ENCODE measurements at places on chromosomes 3 and 15.

DNA sequence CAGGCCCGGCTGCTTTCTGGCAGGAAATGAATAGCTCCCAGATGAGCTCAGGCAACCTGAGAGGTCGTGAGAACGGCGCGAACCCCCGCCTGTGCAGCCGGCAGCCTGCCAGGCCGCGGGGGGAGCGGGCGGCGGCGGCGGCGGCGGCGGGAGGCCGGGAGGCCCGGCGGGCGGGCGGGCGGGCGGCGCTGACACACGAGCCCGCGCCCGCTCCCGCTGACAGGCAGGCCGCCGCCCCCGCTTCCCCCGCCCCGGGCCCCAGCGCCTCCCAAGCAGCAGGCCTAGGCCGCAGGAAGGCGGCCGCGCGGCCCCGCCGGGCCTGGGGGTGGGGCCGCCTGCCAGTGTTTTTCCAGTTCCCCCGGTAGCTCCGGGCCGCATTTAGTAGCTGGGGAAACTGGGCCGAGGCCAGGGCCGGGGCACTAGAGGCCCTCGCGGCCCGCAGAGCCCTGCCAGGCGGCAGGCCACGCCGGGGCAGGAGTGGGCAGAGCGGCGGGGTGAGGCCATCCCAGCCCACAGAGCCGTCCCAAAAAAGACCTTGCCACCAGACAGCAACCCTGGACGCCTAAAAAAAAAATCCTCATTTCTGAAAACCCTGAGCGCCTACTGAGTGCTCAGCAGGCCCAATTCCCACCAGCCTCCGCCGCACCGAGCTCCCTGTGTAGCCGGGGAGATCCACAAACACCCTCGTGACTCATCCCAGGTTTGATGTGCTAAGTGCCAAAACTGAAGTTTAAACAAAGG is 5.6 kb downstream of the HES1 start:
- DNase-seq = no peak

DNA sequence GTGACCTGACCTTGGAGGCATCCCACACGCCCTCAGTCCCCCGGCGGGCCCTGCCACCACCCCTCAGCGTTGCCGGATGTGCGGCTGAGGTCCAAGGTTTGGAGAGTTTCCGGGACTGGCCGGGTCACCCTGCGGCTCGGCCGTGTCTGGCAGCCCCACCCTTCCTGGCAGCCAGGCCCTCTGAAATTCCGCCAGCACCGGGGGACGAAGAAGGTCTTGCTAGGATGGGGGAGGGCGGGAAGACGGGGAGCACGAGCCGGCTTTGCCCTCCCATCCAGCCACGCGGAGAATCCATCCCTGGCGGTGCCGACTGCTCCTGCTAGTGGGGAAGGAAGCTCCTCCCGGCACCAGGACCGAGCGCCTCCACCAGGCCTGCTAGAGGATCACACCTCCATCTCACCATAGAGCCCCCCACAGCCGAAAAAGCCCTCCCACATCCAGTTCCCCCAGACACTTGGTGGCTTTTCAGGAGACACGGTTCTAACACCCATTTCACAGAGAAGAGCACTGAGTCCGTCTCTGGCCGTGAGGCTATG is 81.5 kb downstream of the CPN2 start:
- DNase-seq = no peak

DNA sequence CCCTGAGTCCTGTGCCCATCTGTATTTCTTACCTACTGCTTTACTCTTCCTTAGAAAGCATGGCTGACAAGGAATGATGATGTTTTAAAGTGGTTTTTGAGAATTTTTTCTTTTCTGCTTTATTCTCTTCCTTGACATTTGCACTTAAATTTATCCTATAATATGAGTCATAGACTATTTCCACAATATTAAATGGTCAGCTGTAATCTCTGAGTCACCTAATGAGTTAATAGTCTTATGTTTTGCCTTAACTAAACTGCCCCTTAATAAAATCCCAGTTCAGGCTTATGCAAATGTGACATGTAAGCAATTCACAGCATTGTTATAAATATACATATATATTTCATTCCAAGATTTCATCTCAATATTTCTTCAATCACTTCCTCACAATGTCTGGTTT is 23.8 kb downstream of the MEIS2 start:
- no peak for DNase-seq

DNA sequence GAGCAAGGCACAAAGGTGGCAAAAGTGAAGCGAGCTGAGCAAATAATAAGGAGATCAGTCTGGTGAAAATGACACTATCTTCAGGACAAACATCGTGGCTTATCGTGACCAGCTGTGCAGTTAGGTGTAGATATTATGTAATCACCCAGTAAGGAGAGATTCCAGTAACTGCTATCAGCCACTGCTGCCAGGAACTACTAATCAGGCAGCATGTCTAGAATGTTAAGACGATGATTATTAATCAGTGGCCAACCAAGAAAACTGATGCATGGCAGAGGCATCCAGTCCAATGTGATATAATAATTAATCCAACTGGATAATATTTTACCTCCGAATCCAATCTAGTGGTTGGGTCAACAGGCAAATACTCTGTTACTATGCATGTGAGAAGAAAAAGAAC is 252.7 kb upstream of the ZPLD1 start:
- DNase-seq = no peak

DNA sequence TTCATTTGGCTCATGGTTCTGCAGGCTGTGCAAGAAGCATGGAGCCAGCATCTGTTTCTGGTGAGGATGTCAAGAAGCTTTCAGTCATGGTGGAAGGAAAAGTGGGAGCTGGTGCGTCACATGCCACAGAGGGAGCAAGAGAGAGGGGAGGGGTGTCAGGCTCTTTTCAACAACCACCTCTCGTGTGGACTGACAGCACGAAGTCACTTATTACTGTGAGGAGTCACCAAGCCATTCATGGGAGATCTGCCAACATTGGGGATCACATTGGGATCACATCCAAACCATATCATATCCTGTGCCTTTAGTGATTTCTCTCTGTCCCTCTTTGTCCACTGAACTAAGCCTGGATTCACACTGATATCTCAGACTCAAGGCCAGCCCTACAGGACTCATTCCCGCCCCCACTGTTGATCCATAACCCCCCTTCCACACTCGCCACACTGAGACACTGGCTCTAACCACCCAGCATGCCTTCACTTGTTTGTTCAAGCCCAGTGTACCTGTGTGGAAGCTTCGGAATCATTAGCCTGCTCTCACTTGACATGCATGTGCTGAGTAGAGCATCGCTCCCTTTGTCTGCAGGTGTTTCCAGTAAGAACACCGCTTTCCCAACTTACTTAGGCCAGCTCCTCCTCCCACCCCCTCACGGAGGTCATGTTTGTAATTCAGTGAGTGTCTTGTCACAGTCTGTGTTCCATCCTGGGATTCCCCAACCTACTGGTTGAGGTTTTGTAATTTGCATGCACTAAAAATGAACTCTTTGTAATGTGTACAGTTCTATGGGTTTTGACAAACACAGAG is 132.2 kb downstream of the KLF13 start:
- DNase-seq = no peak

GRCh38 chr3:159770998-159771397 is 217.6 kb upstream of the IL12A start:
- DNase-seq = no peak

- no peak for DNase-seq
Measured at GRCh38 chr15:74505837-74506514, 35.0 kb upstream of the ARID3B start.

DNA sequence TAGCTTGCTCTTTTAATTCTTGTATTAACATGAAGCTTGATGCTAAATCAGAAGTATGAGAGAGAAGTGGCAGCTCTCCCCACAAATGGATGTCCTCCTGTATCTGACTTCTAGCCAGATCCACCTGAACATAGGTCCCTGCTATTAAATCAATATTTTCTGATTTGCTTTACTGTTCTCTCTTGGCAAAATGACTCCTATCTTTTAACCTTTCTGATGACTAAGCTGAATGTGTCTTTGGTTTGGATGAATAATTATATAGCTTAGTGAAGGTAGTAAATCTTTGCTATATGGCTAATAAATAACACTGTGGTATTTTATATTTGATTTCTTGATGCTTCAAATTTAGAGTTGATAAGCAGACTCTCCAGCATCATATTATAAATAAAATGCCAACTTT is 28.3 kb upstream of the ARL14 start:
- DNase-seq = no peak

GRCh38 chr3:160709477-160710182 is 32.7 kb downstream of the ARL14 start:
- DNase-seq = no peak

- DNase-seq = peak; percentile 7
Measured at GRCh38 chr3:172622916-172623700, 87.8 kb downstream of the NCEH1 start.

DNA sequence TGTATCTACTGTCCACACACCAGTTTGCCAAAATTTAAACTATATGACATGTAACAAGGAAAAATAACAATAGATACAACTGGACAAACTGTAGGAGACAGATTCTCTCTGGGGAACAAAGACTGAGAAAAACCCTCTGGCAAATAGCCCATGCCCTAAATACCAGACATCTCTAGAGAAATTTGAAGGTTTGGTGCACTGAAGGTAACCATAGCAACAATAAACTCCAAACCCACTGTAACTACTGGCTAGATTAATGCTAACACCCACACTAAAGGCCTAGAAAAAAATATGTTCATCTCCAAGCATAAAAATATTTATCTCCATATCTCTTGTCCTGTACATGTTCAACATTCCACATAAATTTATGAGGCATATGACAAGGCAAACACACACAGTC is 267.1 kb downstream of the STXBP5L start:
- DNase-seq = no peak

DNA sequence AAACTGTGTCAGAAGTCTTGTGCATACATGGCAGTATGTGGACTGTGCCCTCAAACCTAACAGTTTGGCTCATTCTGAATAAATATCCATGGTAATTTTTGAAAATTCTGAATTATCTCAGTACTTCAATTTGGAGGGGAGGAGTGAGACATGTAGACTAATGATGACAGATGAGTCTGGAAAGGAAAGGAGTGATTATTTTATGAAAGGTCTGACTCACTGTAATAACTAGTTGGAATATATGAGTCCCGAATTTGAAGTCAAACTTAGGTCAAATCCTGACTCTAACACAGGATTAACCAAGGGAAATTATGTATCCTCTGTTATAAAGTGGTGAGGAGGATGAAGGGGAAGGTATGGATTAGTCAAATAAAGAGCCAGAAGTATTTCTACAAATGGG is 38.6 kb downstream of the SUCNR1 start:
- DNase-seq = no peak

DNA sequence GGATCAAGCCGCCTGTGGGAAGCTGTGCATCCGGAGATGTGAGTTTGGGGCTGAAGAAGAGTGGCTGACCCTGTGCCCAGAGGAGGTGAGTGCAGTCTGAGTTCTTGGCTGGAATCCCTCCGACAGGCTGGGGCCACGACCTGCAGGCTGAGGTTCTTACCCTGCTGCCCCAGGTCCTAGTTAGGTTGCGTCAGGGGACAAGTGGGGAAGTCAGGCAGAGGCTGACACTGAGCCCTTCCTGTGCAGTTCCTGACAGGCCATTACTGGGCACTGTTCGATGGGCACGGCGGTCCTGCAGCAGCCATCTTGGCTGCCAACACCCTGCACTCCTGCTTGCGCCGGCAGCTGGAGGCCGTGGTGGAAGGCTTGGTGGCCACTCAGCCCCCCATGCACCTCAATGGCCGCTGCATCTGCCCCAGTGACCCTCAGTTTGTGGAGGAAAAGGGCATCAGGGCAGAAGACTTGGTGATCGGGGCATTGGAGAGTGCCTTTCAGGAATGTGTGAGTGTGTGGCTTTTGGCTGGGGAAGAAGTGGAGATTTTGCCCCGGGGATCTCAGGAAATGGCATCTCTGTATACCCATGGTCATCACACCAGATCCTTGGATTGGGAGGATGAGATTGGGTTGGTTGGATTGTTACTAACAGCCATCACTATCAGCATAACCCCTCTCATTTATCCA is 1.3 kb downstream of the PPM1M start:
- DNase-seq = no peak

GRCh38 chr3:157166561-157166960 is 6.6 kb upstream of the CCNL1 start:
- DNase-seq = no peak

- no peak for DNase-seq
Measured at GRCh38 chr15:81853150-81853748, 192.6 kb downstream of the MEX3B start.

DNA sequence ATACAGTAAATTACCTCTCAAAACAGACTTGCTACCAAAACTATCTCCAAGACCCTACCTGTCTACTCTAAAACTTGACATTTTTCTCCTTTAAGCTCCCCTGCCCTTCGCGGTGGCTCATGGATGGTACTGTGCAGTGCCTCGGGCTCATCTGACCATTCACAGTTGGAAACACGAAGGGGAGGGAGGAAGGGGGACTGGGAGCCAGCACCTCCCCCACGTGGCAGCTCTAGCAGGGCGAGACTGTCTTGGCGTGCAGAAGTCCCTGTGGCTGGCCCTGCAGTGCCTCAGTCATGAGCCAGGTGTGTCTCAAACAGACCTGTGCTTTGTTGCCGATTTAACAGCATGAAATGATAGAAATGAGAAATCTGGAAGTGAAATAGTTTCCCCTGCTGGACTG is 372.0 kb downstream of the GABRG3 start:
- DNase-seq = no peak

- DNase-seq = no peak
Measured at GRCh38 chr3:21159543-21159906, 591.5 kb downstream of the ZNF385D start.

GRCh38 chr15:33612721-33613304 is 302.0 kb downstream of the RYR3 start:
- DNase-seq = no peak

GRCh38 chr15:67148196-67148701 is 82.8 kb downstream of the SMAD3 start:
- DNase-seq = no peak

DNA sequence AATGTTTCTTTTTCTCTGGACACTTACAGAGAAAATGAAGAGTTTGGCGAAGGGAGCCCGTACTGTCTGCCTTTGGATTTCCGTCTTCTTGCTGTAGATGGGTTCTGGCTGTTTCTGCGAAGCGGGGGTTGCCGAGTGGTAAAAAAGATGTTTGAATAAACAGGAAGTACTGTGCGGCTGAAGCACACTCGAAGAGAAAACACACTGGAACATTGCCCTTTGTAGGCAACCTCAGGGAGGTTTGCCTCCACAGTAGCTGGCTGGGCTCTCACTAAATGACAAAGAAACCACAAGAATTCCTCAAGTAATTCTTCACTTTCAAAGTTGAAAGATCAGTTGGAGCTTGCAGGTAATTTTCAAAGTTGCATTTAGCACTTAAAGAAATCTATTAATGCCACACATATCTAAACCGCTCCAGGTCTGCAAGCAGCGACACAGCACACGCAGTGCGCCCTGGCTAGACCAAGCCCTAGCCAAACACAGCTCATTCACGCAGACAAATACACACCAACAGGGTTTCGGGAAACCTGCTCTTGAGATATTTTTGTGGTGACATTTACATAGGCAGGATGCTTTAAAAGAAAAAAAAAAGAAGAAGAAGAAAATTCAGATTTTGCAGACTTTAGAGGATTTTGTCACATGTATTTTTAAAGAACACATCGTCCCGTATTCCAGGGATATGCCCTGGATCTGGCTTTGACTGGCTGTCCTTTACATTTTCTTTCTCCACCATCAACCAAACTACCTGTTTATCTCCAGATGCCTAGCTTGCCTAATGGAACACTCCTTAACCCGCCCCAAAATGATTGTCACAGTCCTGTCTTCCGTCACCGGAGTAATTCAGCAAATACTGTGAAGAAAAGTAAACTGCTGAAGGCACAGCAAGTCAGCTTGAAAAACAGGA is 452.8 kb downstream of the FOXP1 start:
- peak; percentile 59 for DNase-seq

GRCh38 chr3:36937492-36937891 is 7.4 kb downstream of the TRANK1 start:
- DNase-seq = no peak

- no peak for DNase-seq
Measured at GRCh38 chr15:40829115-40829514, 607 bp upstream of the PPP1R14D start.
